ENCODE measurements at places on chromosomes 2 and 18.

DNA sequence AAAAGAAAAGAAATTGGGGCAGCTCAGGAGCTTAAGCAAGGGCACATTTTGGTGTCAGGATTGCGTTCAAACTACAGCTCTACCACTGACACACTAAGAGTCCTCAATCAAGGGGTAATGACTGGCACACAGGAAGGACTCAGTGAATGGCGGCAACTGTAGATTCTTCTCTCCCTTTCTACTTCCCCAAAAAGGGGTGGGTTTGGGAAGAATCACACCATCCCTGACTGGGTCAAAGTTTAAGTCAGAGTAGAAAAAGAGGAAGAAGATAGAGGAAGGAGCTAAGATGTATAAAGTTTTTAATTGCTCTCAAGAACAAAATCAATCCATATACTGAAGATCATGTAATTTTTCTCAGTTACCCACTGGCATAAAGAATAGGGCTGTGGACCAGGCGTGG lies 2.6 kb downstream of the NLRC4 start:
- no peak for DNase-seq

DNA sequence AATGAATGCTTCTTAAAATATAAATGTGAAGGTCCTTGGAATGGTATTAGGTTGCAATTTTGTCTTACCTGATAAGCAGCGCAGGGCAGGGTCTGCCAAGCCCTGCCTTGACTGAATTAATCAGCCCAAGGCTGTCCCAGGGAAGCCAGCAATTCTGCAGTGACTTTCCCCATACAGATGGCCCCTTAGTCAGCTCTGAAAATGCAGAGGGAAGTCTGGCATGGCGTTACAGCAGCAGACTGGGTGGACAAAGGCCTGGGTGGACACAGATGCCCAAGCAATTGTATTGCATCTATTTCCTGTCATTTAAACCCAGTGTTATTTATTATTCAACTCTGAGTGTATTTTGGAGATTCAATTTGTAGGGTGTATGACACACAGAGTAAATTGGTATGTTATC lies 56.6 kb upstream of the NOL4 start:
- DNase-seq: no peak

GRCh38 chr2:238855891-238856580 lies 8.2 kb downstream of the TWIST2 start:
- DNase-seq: no peak

GRCh38 chr2:70743677-70744076 lies 24.3 kb downstream of the ADD2 start:
- no peak for DNase-seq

DNA sequence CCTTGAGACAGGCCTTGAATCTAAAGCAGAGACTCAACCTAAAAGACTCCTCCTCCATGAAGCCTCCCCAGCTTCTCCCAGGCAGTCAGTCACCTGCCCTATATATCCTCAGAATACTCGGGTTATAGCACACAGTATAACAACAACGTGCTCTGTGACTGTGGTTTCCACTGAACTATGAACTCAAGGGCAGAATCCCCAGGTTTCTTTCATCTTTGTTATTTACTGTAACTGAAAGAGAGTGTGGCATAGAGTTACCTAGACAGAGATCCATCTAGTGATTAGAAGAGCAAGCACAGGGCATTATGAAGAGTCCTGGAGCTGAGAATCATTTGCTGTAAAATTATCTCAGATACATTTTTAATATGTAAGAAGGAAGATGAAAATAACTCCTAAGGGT lies 281.6 kb upstream of the ZNF521 start:
- DNase-seq: no peak

DNA sequence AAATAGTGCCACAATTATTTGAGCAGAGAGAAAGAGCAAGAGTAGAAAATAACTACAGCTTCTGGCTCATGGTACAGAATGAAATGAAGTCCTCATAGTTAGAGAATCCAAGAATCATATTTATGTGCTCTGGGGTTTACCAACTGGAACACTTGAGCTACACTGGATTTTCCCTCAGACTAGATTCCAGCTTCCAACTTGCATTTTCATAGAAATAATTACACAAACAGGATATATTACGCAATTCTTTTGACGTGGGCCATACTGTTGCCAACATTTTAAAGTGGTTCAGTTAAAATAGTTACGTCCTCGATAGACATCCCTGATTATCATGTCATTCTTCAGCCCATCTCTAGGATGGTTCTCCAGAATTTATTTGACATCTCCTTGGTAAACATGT lies 129.2 kb downstream of the ETAA1 start:
- DNase-seq: no peak

GRCh38 chr2:205706769-205707381 lies 24.6 kb downstream of the NRP2 start:
- DNase-seq: no peak

DNA sequence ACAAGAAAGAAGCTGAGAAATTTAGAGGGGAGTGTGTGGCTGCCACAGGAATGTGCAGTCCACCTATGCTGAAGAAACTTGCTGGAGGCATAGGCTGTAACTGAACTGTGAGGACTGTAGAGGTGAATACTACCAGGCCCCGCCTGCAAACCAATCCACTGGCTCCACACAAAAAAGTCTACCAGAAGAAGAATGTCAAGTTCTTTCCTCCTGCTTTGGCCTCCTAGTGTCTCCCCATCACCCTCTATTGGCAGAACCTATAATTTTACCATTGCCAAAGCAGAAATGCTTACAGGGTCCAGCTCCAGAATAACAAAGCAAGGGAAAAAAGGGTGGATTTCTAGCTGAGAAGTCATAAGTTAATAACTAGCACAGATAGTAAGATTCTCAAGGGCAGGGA lies 5.9 kb upstream of the ATP5MC3 start:
- DNase-seq: no peak

DNA sequence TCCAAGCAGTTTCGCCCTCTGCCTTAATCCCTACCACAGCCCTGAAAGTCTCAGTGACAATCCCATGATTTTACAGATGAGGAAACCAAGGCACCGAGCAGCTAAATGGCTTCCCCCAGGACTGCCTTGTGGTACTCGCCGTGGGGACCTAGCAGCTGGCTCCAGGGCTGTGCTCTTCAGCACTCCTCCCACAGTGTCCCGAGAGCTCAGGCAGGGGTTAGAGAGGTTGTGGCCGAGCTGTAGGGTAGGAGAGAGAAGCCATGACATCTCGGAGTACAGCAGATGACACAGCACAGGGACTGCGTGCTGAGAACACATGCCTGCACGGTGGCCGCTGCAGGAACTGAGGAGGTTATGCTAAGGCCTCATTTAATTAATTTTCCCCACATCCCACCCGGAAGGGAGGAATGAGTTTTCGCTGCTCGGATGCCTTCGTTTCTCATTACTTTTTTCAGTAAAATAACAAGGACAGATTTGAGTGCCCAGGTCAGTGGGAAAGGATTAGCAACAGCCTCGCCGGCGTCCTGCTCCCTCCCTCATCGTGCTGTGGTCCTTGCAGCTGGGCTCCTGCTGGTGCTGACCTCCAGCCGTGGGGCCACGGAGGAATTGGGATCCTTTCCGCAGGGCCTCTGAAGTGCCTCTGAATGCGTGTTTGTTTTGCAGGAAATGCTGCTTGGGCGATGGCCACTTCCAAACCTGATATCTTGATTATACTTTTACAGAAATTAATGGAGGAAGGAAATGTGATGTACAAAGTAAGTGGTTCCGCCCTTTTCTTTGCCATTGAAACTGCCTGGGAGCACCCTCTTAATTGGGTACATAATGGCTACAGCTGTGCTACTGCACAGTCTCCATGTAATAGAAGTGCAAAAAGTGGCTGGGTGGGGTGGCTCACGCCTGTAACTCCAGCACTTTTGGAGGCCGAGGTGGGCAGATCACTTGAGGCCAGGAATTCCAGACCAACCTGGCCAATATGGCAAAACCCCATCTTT lies 61.2 kb downstream of the WDSUB1 start:
- no peak for DNase-seq

DNA sequence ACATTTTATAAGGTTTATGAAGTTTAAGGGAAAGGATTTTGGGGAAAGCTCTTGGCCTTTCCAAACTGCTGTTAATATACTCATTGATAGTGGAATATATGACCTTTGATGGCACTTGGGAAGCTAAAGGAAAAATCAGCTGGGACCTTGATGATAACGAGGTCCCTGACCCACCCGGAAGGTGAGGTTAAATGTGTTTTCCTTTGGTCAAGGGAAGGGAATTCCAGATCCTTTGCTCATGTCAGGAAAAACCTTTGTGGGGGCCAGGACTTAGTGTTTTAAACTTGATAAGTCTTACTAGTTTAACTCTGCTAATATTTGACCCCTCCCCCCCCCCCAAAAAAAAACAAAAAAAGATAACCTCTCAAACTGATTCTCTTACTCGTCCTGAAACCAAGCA lies 50.7 kb downstream of the CRIM1 start:
- DNase-seq: no peak

DNA sequence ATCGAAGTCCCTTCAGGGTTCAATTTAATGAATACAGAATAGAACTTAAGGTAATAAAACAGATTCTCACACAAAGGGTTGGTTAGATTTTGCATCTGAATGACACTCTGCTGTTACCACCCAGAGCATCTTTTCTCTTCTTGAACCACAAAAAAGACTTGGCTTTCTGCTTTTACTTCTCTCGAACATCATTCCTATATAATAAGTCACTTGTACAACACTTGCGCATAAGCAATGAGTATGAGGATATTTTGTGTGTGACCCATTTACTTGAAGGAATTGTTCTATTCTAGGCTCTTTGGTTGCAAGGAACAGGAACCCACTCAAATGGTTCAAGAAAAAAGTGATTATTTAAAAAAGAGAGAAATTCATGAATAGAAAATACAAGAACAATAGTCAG lies 126.2 kb downstream of the NUP35 start:
- no peak for DNase-seq

DNA sequence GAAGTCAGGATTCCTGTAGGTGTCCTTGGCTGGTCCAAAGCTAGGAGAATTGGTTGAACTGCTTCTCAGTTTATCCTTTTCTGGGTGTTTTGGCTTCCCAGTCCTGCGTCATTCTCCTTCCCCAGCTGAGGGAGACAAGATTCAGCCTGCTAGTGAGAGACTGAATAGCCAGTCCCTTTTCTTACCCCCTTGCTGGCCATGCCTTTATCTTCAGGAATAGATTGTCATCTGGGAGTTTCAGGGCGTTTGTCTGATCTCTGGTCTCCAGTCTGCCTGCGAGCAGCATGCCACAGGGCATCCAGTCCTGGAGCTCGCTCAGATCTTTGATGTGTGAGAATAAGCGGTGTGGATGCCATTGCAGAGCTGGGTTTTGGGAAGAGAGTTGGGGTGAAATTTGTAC lies 5.8 kb downstream of the MYO1B start:
- no peak for DNase-seq

GRCh38 chr18:44592639-44593038 lies 88.0 kb upstream of the SETBP1 start:
- no peak for DNase-seq

DNA sequence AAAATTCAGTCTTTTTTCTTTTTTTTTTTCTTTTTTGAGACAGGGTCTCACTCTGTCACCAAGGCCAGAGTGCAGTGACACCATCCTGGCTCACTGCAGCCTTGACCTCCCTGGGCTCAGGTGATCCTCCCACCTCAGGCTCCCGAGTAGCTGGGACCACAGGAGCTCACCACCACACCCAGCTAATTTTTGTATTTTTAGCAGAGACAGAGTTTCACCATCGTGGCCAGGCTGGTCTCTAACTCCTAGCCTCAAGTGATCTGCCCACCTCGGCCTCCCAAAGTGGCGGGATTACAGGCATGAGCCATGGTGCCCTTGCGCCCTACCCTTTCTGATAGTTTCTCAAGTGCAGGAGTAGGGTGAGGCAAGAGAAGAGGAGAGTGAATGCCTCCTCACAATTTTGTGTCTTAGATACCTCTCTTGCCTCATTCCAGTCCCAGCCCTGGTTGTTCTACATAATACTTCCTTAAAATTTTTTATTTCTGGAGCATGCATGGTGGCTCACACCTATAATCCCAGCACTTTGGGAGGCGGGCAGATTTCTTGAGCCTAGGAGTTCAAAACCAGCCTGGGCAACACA lies 68.2 kb upstream of the CAB39 start:
- DNase-seq: no peak
